K562 (cell line): ENCODE measurements at places on chromosomes 11 and 22. TPM values are rescaled to one million over a fixed set of nuclear protein-coding genes. Genes with fewer than 3 reads are reported as not detected.

The GDPD4 gene
- total RNA-seq, result not detected in 2 replicates

The OR10A2 gene
- not detected in 2 replicates for total RNA-seq

GRCh38 chr22:36177160-36177559 lies 16.6 kb upstream of the APOL3 start:
- H3K4me3 ChIP-seq, result no peak overlapping the region
- no peak overlapping the region for H3K27ac ChIP-seq
- DNase-seq, result no peak
- no peaks in the 10 kb centered on the region; the same call in 1 of the 2 replicates for H3K4me1 ChIP-seq

GRCh38 chr11:121651257-121651605 lies 198.5 kb upstream of the SORL1-AS1 start:
- no peaks in the 10 kb centered on the region for H3K27me3 ChIP-seq

DNA sequence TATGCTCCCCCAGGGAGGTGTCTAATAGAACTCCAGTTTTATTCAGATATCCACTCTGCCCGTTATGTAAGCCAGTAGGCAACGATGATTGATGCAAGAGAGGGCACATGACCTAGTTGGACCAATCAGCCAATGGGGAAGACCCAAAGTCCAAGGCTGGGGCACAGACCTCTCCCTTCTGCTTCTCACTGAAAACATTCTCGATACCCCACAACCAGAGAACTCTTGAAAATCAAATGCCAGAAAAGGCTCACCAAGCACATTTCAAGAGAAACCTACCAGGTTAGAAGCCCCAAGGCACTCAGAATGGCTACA lies 7.4 kb downstream of the HIRA start:
- no peak overlapping the region for H3K4me3 ChIP-seq
- peaks cover 49% of the 10 kb centered on the region for H3K36me3 ChIP-seq
- no peak overlapping the region for H3K27ac ChIP-seq
- H3K27me3 ChIP-seq, result no peaks in the 10 kb centered on the region
- no peak for DNase-seq

DNA sequence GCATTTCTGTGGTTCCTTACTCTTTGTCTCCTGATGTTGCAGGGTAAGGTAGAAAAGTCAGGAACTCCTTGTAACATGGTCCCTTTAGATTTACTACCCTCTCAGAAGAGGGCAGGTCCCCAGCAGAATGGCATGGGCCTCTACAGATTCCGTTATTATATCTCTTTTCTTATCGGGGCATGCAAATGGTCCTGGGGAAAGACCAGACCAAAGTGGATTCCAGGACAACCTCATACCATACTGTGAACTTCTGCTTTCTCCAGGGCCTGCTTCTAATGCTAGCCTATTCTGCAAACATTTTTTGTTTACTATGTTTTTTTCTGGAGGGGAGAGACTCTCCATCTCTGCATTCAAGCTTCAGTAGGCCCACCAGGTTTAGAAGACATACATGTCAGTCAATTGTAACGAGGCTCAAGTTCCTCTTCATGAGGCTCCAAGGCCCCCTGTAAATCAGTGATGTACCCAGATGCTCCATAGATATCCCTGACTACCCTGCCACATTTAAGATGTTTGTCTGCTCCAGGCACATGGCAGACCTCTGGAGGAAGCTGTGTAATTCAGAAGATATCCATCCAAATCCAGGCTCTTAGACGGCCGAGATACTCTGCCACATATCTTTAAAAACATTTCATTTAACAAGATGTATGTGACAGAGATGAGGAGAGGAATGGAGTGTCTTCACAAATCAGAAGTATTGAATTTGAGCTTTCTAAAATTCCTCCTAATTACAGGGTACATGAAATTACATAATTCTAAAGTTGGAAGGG lies 8.5 kb upstream of the ME3 start:
- no peaks in the 10 kb centered on the region for H3K4me1 ChIP-seq
- no peak overlapping the region for H3K27ac ChIP-seq
- no peaks in the 10 kb centered on the region for H3K36me3 ChIP-seq

GRCh38 chr22:29016067-29016938 lies 45.3 kb downstream of the C22orf31 start:
- no peak for DNase-seq
- H3K4me1 ChIP-seq, result no peaks in the 10 kb centered on the region
- no peak overlapping the region for H3K27ac ChIP-seq
- no peaks in the 10 kb centered on the region for H3K36me3 ChIP-seq
- no peaks in the 10 kb centered on the region for H3K27me3 ChIP-seq

DNA sequence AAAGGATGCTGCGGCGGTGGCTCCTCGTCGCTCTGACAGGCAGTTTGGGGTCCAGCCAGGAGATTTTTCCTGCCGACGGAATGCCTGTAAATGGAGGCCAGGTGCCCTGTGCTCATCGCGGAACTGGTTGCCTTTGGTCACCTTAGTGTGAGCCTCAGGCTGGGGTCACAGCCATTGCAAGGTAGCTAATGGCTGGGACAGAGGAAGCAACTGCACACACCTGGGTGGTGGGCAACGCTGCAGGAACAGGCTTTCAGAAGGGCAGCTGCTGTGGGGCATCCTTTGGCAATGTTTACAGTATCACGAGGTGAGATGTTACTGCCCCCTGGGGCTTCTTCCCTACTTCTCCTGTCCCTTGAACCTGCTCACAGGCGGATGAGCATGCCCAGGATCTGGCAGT lies 205.5 kb downstream of the GRIK4 start:
- no peak for DNase-seq
- H3K4me3 ChIP-seq, result no peak overlapping the region
- H3K36me3 ChIP-seq, result no peaks in the 10 kb centered on the region
- no peak overlapping the region for H3K27ac ChIP-seq
- no peaks in the 10 kb centered on the region for H3K4me1 ChIP-seq

DNA sequence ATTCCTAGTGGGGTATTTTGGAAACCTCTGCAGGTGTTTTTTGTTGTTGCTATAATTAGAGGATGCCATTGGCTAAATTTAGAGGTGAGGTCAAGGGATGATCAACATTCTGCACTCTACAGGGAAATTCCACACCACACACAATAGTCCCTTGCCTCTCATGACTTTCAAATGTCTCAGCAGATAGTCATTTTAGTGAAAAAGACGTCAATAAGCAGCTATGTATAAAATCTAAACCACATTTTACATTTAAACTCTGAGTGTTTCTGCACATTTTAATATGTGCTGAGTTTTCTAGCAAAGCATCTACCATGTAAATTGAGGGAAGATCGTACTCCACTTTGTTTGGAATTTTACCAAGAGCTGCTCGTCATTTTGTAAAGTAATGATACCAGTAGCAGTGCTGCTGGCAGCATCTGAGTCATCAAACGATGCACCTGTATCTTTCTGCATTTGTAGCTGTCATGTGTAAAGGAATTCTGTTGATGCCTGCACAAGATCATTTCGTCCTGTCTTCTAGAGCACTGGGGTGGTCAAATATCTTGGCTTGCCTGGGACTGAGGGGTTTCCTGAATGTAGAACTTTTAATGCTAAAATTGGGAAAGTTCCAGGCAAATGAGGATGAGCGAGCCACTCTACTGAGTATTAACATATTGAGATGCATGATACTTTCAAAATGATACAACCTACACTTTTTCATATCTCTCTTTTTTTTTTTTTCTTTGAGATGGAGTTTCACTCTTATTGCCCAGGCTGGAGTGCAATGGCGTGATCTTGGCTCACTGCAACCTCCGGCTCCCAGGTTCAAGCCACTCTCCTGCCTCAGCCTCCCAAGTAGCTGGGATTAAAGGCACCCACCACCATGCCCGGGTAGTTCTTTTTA lies 414.5 kb upstream of the SYN3 start:
- no peak overlapping the region for H3K4me3 ChIP-seq
- no peak for DNase-seq
- no peaks in the 10 kb centered on the region for H3K4me1 ChIP-seq
- H3K27me3 ChIP-seq, result no peaks in the 10 kb centered on the region
